Stimulated activated CD8-positive, alpha-beta memory T cell treated with anti-CD3 and anti-CD28 coated beads, Interleukin-2, amount 100 ng/mL, for 48 hours (primary cell): ENCODE measurements at places on chromosomes 6 and 20.

- DNase-seq, result no peak
These were observed 449.8 kb downstream of the HACE1 start for GRCh38 chr6:104409913-104410312.

GRCh38 chr6:37535759-37536490 lies 36.2 kb upstream of the CCDC167 start:
- no peak for DNase-seq

DNA sequence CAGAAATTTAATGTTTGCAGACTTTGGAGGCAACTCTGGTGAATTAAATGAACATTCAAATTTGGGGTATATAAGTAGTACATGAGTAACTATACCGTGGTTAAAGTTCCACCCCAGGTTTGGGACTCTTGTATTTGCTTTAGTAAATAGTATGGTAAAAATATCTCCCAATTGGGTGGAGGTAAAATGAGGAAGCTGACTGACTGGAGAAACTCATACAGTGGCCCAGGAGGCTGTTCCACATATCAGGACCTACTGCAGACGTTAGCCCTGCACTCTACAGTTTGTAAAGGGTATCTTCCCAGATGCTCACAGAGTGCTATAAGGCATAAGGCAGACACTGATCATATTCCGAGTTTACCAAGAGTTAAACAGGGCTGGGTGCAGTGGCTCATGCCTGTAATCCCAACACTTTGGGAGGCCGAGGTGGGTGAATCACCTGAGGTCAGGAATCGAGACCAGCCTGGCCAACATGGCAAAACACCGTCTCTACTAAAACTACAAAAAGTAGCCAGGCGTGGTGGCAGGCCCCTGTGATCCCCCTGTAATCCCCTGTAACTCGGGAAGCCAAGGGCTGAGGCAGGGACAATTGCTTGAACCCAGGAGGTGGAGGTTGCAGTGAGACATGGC lies 53.7 kb downstream of the CPXM1 start:
- DNase-seq, result no peak

DNA sequence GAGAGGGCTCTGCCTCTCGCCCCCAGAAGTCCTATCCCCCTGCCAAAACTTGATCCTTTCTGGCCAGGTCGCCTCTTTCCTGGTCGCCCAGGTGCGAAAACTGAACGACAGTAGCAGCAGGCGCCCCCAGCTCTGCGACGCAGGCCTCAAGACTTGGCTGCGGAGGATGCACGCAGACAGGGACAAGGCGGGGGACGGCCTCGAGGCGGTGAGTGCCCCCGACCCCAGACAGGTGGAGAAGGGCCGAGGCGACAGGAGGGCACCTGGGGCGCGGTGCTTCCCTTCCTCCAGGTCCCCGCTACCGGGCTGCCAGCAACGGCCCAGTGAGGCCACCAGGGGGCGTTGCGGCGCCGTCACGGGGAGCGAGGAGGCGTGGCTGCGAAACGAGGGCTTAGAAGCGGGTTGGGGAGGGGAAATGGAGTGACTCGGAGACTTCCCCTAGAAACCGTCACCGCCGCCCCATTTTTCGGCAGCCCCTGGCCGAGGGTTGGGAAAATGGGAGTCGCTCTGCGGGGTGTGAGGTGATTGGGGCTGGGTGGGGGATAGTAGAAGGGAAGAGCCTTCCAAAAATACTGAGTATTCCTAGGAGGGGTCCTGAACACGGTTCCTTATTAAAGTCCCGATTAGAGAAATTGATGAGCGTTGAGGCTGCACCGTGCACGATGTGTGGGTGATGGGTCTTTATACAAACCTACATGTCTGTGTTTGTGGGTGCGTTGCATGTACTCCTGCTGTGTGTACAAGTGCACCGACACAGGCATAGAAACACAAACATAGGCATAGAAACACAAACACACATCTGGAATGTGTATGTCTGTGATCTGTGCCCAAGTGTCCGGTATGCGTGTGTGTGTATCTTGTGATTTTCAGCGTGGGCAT lies 44.6 kb downstream of the ARHGAP40 start:
- peak; percentile 86 for DNase-seq

GRCh38 chr20:36886859-36887751 lies 11.2 kb downstream of the TLDC2 start:
- DNase-seq, result peak; percentile 71

DNA sequence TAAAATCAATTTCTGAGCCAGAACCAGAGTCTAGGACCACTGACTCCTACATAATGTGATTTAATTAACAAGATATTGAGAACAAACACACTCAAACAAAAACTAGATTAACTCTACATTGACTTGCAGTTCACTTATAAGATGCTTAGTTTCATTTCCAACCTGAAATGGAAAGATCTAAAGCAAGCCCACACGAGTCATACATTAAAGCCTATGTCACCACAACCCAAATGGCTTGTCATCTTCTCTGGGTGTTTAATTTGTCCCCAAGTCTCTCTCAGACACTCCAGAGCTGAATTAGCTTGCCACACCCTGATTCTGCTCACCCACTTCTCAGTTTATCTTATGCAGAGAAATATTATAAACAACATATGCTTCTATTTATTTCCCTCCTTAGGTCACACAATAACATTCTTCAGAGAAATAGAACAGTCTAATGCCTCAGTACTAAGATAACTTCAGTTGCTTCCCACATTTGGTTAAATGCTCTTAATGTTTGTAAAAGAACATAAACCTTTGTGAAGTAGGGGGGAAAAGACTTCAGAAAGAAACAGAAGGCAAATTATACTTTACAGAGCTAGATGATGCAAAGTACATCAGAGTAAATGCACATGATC lies 8.8 kb upstream of the FBXO30 start:
- no peak for DNase-seq

- DNase-seq, result no peak
These were observed 6.7 kb downstream of the DLGAP4 start for GRCh38 chr20:36312724-36313441.

- no peak for DNase-seq
These were observed 11.5 kb downstream of the RNF146 start for GRCh38 chr6:127277878-127278843.

DNA sequence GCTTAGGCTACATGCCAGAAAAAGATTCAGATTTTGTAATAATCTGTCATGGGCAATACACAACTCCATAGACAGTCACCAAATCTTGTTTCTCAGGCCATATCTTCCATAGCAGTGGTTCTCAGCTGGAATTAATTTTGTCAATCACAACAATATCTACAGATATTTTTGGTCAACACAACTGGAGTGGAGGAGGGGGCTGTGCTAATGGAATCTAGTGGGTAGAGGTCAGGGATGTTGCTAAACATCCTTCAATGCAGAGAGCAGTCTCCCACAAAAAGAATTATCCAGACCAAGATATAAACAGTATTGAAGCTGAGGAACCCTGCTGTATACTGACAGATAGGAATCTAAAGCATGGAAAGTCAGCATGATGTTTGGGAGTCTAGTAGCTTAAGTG lies 174.6 kb downstream of the UBE3D start:
- no peak for DNase-seq

GRCh38 chr6:24752917-24753492 lies 21.7 kb upstream of the GMNN start:
- DNase-seq, result no peak

DNA sequence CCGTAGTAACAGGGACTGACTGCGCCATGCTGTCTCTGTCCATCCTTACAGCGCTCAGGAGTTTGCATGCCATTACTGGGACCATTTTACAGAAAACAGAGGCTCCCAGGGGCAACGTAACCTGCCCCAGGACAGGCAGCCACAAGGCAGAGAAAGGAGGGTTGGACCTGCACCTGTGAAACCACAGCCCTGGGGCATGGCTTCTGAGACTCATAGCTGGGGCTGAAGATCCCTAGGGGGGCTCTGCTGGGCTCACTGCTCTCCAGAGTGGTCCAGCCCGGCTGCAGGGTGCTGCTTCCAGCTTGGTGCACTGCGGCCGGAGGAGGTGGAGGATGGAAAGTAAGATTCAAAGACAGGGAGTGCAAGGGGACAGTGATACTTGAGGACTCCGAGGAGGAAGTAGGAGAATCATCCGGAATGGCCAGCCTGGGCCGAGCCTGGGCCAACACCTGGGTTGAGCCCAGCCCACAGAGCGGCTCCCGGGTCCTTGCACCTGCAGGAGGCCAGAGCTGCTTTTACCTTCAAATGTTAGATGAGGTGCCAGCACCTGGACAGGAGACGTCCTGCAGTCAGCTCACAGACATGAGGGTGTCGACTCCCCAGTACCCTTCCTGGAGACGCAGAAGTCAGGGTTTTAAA lies 183.2 kb downstream of the CDH4 start:
- DNase-seq, result no peak

- DNase-seq, result no peak
These were observed 256.0 kb downstream of the CDKAL1 start for GRCh38 chr6:20790032-20790791.
